ENCODE measurements at places on chromosomes 4 and X.
A peak's percentile ranks its signal among the peaks of the same experiment; 100 is the strongest.

DNA sequence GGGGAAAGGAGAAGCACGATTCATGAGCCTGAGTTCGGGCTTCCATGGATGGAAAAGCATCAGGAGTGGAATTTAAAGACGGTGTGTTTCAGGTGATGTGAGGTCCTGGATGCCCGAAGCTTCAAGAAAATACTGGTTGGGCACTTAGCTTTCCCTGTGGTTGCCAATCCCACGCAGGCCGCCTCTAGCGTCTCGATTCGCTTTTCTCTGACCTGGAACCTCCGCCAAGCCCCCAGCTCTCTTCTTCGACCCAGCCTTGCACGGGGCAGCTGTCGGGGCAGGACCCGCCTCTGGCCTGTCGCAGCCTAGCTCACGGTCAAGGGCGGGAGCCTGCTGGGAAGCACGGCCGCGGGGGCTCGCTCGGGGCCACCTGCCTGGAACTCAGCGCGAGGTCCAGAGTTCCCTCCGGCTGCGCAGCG is 308 bp upstream of the TLR2 start:
- no peak for DNase-seq

GRCh38 chrX:46722742-46723568 is 36.0 kb downstream of the SLC9A7 start:
- no peak for DNase-seq

DNA sequence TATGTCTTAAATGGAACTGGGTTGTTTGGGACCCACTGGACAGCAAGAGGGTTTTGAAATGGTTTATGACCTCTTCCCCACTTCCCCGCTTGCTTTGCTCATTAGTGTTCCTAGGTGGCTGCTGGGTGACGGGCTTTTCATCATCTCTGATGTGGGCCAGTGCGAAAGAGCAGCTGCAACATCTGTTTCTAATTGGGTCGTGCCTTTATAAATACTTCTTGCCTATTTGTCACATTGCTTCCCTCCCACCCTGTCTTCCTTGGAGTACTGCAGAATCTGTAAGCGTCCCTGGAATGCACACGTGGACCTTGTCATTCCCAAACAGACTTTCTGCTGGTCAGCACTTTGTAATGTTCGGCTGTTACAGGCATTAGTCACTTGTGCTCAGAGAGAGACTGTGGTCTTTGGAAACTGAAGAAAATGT is 35.2 kb downstream of the SEPTIN11 start:
- DNase-seq, result no peak

DNA sequence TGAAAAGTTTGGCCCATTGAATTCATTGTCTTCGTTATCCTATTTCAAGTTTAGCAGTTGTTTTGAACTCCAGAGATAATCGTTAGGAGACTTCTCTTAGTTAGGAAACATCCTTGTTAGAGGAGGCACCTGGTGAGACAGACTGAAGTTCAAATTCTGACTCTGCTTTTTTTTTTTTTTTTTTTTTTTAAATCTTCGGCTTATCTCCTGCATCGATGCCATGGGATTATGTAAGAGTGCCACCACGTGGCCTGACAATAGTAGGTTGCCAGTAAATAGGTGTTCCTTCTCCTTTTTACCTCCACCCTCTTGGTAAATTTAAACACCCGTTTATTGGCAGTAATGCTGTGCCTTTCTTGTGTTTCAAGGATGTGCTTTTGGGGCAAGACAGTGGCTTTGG is 149.3 kb downstream of the SOWAHB start:
- peak; percentile 37 for DNase-seq

DNA sequence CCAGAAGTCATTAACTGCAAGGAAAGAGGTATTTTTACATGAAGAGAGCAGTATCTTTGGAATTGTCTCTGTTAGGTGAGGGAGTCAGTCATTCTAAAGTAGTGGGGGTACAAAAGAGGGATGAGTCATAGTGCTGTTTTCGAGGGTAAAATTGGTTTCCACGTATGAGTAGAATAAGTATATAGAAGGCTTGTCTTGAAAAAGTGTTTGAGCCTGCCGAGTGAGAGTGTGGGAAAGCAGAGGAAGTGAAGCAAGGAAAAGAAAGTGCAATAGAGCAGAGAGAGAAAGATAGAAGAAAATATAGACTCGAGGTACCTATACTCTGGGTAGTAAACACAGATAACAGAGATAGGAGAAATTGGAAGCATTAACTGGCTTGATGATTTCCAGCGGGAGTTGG is 696.4 kb downstream of the DMD start:
- DNase-seq, result no peak

DNA sequence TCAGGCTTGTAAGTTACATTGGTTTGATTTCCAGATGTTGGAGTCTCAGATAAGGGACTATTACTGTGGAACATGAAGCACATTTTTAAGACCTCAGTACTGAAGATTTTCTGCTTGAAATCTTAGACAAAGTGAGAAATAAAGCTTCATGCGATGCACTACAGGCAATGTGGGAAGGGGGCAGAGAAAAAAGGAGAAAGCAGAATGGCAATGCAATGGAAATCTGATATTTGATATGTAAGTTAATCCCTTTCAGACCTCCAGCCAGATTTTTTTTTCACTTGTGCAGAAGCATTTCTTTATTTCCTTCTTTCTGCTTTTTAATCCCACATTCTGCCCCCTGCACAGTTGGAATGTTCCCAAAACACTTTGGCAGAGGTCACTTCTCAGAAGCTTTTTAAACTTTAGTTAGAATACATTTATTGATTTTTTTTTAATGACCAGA is 174.3 kb downstream of the ADGRL3 start:
- DNase-seq, result no peak

- DNase-seq, result no peak
These were observed 103.5 kb downstream of the FHDC1 start for GRCh38 chr4:153039542-153040185.

- no peak for DNase-seq
These were observed 70.8 kb downstream of the STIM2 start for GRCh38 chr4:26931451-26931850.

DNA sequence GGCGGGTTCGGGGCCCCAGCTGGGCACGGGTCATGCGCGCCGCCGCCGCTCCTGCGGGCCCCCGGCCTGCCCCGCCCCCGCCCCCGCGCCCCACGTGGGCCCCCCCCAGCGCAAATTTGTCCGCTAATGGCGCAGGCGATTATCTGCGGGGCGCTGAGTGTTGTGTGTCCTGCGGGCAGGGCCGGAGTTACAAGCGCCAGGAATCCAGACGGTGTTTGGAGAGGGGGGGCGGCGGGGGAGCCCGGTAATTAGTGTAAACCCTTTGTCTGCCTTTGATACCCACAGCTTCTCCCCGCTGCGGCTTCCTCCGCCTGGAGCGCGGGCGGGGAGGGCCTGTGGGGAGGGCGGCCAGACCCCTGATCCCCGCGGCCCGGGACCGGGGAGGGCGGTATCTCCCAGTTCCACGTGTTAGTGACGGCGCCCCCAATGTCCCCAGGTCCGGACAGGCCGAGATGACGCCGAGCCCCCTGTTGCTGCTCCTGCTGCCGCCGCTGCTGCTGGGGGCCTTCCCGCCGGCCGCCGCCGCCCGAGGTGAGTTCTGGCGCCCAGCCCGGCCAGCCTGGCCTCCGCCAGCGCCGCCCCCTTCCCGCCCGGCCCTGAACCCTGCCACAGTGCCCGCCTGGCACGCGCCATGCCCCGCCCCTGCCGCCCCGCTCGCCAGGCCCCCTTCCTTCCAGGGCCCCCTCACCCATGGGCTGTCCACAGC is 761 bp downstream of the FGFRL1 start:
- DNase-seq, result peak; percentile 48

DNA sequence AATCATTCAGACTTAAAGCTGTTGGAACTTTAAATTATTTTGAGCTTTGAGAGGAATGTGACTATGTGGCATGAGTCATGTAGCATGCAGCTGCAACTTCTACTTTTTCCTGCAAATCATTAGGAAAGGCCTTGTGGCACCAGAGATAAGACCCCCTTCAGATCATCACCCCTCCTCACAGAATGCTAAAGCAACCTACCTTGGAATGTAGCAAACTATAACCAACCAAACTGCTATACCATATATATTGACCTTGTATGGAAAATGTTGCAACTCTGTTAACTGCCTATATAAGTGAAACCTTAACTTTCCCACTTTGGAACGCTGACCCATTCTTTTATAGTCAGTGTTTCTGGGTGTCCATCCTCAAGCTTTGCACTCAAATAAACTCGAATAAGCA is 32.0 kb downstream of the ATXN3L start:
- no peak for DNase-seq

DNA sequence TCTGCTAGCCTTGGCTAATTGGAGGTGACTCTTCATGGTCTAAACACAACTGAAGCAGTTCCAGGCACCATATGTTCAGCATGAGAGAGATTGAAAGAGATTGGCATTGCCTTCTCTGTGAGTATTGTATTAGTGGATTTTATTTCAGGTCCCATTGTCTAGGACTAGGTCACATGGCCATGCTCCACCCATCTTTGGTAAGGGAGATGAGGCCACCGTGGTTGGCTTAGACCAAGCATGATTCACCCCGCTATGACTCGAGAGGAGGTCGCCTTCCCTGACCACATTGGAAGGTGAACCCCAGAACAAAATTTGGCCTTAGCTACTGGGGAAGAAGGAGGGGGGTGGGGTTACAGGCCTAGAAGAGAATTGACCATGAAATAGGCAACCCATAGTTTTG is 109.9 kb upstream of the BCOR start:
- DNase-seq, result peak; percentile 51

DNA sequence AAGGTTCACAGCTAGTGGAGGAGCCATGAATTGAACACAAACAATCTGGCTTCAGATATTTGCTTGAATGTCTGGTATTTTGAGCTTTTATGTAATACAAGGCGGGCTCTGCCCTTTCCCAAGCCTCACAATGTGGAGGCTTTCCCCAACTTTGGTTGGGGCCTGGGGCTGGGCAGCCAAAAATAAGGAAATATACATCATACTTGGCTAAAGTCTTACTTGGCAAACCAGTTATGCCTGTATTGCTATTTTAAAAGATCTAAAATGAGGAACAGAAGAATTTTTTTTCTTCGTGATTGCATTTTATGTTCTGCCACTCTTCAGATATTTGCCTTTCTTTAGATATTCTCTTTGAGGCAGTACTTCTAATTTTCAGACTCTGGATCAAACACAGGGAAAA is 26.1 kb downstream of the ARFIP1 start:
- no peak for DNase-seq

DNA sequence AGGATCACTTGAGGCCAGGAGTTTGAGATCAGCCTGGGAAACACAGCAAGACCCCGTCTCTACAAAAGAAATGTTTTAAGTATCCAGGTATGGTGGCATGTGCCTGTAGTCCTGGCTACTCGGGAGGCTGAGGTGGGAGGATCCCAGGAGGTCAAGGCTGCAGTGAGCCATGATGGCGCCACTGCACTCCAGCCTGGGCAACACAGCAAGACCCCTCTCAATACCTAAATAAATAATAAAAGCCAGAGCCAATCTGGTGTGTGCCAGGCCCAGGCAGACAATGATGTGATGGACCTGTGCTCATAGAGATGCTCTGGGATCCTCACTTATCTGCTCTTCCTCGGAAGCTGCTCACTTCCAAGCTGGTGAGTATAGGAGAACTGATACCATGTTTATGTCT is 18.2 kb upstream of the SASH3 start:
- DNase-seq, result no peak

- DNase-seq, result no peak
These were observed 324.7 kb downstream of the LDB2 start for GRCh38 chr4:16573739-16574138.

DNA sequence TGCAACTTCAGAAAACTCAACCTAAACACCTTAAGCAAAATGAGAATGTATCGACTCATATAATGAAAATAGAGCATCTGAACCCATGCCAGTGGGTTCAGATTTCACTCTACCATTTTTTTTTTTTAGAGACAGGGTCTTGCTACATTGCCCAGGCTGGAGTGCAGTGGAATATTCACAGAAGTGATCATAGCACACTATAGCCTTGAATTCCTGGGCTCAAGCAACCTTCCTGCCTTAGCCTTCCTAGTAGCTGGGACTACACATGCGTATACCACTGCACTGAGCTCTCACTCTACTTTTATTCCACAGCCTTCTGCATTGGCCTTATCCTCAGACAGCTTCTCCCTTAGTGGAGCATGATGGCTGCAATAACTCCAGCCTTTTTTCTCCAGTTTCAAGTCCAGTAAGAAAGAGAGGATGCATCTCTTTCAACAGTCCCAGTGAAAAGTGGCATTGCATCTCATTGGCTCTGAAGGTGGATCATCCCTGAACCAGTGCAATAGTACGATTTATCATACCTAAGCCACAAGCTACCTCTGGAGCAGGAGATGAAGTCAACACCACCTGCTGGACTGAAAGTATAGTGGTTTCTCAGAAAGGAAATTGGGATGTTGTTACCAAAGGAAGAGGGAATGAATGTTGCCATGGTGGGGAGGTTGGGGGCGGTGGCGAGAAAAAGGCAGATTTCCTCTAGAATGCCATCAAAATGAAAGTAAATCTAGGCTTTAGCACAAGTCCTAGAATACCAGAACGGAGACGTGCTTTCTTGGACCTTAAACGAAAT is 2.0 kb upstream of the SOD3 start:
- DNase-seq, result no peak

DNA sequence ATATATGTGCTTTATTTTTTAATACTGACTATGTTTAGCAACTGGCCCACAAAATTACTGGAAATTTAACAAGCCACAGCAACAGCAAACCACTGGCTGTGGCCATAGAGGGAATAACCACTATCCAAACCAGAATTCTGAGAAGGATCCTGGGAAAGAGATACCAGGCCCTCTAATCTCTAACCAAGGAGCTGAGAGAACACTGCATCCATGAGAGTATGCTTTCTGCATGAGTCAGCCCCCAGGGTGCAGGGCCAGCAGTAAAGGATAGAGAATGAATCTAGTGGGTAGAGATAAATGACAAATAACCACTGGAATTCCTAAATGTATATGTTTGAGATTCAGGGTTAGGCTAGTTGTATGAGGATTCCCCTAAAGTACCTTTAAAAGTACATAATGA is 221.8 kb downstream of the KIT start:
- DNase-seq, result no peak

Measured in activated CD4-positive, alpha-beta memory T cell treated with anti-CD3 and anti-CD28 coated beads for 36 hours (primary cell).